Aorta (tissue), 5 donors: ENCODE measurements at places on chromosomes 11 and 22.

- no peak for DNase-seq
Observed at GRCh38 chr11:124887667-124888013, 10.0 kb downstream of the ROBO4 start.

DNA sequence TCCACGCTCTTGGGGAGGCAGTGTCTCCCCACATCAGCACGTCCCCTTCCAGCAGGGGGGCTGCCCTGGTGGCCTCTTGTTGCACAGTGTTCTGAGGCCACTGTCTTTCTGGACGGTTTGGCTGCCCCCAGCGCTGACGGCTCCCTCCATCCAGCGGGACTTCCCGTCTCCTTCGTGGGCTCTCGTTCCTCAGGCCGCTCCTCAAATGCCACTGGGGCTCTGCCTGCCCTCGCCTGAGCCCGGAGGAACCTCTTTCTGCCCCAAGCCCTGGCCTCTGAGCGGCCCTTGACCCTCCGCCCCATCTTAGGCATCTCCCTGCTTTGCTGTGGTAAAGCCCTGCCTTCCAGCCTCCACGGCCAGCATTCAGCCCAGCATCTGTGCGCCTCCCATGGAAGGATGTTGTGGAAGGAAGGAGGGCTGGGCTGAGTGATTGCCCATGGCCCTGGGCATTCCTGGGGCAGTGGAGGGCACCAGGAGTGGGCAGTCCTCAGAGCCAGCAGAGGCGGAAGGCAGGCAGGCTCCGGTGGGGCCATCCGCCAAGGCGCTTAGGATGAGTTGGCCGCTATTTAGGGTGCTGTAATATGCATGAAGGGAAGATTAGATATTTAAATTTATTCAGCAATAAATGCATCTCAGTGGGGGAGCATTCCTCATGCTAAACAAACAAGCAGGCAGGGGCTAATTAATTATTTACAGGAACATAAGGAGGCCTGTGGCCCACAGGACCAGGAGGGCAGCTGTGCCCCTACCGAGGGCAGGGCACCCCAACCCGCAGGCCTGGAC lies 17.8 kb downstream of the OTUB1 start:
- DNase-seq: no peak

DNA sequence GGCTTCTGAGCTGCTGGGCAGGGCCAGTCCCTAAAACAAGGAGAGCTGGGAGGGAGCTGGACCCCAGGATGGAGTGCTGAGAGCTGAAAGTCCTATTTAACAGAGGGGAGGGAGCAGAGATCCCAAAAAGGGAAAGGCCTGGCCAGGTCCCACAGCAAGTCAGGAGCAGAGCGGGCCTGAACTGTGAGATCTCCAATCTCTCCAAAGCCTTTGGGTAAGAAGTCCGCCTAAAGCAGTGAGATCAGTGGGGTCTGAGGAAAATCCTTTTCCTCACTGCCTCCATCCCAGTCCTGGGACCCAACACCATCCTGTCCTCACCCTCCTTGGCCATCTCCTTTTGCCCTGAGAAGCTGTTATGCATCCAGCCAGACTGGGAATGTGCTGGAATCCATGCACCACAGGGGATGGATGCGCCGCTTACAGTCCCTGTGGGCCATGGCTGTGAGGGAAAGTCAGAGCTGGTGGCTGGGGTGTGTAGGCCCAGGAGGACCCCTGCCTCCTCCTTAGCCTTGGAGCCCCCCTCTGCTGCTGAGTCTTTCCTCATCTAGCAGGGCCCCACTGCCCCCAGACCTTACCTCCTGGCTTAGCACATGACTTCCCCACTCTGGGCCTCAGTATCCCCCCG lies 8.6 kb downstream of the LRRC75B start:
- DNase-seq: no peak

- no peak for DNase-seq
Observed at GRCh38 chr11:93735627-93736026, 5.7 kb downstream of the TAF1D start.

DNA sequence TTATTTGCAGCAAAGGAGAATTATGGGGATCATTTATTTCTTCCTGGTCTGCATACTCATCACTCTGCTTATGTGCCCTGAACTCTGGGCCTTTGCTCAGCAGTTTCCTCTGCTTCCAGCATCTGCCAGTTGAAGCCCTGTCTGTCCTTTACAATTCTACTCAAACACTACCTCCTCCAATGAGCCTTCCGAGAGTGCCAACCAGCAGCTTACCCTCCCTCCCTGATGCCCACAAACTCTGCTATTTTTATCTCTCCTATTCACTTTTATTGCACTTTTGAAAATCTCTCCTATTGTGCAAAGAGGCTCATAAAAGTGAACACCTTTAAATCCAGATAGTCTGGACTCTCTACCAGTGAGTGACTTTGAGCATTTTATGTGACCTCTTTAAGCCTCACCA lies 3.6 kb upstream of the ME3 start:
- no peak for DNase-seq
